ENCODE measurements at places on chromosomes 6 and 20.

DNA sequence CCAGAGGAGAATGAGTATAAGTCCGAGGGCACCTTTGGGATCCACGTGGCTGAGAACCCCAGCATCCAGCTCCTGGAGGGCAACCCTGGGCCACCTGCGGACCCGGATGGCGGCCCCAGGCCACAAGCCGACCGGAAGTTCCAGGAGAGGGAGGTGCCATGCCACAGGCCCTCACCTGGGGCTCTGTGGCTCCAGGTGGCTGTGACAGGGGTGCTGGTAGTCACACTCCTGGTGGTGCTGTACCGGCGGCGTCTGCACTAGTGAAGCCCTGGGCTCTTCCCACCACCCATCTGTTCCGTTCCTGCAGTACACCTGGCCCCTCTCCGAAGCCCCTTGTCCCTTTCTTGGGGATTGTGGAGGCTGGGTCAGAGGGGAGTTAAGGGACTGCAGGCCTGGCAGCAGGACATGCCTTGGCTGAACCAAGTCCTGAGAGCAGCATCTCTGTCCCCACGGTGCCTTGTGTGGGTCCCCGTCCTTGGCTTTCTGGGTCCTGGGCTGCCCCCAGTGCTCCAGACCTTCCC is 19.3 kb downstream of the MAVS start:
- DNase-seq, result no peak

DNA sequence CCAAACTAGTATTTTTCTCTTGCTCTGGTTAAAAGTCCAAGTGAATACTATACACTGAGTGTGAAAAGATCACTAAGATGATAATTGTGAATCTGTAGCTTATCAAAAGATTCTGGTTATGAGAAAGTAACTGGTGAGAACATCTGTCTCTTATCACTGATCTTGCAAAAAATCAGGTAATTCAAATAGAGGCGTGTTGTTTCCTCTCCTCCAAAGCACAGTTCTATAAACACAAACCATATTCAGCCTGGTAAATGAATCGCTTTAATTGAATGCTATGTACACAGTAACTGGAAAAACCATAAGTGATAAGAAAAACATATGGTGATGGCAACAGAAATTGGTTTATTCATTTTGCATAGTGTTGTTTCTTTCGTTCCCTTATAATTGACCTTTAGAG is 161.0 kb downstream of the RALGAPA2 start:
- no peak for DNase-seq

GRCh38 chr6:157760589-157761330 is 62.3 kb upstream of the SNX9 start:
- DNase-seq, result no peak

- DNase-seq, result no peak
These were observed 18.7 kb downstream of the BTN3A1 start for GRCh38 chr6:26420688-26421171.

- DNase-seq, result no peak
These were observed 315.9 kb downstream of the TFAP2A start for GRCh38 chr6:10098756-10099528.

GRCh38 chr6:155894758-155895157 is 439.1 kb upstream of the NOX3 start:
- DNase-seq, result no peak

DNA sequence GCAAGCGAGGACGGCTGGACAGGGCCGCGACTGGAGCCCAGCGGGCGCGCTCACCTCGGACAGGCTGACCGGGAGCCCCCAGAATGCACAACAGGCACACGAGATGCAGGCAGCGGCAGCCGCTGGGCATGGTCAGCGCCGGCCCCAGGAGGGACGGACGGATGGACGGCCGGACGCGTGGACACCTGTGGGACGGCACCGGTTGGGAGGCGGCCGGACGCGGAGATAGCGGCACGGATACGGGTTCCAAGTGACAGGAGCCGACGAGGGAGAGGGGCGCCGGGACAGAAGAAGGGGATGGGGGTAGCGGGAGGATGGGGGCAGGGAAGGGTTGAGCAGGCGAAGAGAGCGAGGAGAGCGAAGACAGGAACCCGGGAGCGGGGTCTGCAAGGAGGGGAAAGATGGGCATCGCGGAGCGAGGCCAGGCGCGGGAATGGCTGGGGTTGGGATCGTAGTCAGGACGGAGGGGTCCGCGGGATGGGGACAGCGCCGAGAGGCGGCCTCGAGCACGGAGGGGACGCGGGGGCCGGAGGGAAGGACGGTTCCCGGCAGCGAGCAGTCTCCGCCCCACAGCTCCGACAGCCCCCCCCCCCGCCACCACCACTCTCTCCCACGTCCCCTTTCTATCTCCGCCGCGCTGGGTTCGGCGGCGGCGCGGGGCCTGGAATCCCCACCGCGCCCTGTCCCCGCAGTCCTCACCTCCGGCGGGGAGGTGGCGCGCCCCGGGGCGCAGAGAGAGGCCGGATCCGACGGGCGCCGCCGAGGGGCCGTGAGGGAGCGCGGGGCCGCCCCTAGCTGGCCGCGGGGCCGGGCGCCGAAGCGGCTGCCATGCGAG is 435 bp downstream of the DLK2 start:
- no peak for DNase-seq

GRCh38 chr20:7980332-7981046 is 39.1 kb downstream of the TMX4 start:
- no peak for DNase-seq

DNA sequence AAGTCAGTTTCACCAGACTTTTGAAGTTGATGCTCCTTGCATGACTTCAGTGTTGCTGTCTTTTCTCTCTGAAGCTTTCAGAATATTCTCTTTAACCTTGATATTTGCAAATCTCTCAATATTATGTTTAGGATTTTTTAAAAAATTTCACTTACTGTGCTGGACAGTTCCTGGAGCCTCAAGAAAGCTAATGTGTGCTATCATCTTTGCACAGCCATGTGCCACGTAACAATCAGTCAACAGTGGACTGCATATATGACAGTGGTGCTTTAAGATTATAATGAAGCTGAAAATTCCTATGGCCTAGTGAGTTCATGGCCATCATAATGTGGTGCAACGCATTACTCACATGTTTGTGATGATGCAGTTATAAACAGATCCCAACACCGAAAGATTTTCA is 59.1 kb upstream of the OGFRL1 start:
- no peak for DNase-seq

DNA sequence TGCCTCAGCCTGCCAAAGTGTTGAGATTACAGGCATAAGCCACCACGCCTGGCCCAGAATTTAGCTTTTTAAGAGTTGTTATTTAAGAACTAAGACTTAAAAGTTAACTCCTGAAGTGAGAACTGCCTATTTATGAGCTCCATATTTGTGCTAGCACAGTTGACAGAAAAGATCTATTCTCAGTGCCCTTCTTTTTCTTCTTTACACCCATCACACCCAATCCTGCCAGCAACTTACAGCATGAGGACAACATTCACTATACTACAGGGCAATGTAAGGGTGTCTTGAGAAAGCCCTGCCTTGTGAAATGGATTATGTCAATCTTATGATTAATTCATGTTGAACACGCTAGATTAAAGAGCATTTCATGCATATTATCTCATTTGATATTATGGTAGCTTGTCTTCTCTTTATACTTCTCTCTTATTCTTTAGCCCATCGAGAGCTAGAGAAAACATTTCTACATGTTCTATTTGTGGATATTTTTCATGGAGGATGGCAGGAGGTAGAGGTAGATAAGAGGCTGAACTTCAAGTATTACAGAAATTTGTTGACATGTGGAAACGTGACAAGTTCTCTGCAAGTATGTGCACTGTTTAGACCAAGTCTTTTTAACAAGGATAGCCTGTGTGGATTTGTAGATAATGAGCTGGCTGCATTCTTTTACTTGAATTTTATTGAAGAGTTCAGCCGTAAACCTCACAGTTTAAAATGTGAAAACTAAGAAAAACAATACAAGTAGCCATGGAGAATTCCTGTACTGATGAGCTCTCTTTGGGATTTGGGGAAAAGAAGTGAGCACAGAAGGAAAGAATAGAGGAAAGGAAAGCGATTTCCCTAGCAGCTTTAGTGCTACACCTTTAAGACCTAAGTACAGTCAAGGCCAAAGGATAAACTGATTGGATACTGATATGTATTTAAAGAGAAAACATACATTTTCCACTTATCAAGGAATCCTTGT is 212.2 kb downstream of the ARHGAP18 start:
- no peak for DNase-seq

- no peak for DNase-seq
These were observed 43.0 kb upstream of the BPIFA2 start for GRCh38 chr20:33124994-33125393.

DNA sequence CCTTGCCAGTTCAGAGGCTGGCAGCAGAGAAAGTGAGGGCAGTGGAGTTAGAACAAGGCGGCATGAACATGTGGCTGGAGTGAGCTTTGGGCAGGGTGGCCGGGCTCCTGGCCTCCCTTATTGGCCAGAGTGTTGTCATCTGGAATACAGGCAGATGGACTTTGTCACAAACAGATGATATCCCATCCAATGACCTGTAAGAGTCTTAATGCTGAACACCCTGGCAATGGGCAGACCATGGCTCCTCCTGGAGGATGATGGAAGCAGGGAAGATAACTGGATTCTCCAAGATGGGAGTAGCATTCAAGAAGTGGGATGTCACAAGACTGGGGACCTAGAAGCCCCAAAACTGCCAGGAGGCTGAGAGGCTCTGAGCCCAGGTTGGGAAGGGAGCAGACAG is 242.1 kb downstream of the MAFB start:
- no peak for DNase-seq

DNA sequence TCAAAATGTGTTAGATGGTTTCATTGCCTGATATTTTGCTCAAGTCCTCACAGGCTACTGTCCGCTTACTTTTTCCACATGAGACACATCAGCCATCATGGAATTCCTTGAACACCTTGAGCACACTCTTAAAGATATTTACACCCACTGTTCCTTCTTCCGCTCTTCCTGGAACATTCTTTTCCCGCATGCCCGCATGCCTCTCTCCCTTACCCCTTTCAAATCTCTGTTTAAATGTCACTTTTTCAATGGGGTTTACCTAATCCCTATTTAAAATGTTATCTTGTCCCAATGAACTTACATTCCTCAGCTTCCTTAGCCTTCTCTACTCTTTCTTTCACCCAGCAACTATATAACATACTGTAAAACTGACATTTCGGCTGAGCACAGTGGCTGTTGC is 503.3 kb upstream of the PTCHD4 start:
- DNase-seq, result no peak

- DNase-seq, result no peak
These were observed 258.0 kb downstream of the TFAP2A start for GRCh38 chr6:10156875-10157274.

- no peak for DNase-seq
These were observed 19.9 kb downstream of the CST9L start for GRCh38 chr20:23548408-23548807.

DNA sequence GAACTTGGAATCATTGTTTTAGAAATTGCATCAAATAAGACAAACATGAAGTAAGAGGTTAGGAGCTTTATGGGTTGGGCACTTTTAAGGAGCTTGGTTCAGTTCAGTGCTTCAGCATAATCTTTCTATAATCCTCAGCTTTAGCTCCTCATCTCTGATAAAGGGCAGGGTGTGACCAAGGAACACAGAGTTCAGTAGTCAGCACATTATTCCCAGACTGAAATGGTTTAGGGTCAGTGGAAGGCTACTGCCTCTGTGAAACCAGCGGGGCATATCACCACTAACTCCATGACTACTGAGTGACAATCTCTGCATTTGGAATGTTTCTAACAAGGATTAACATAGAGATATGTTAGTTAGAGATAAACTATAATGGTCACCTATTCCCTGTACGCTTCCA is 36.9 kb downstream of the CRYBG1 start:
- DNase-seq, result no peak

GRCh38 chr6:108714766-108715414 is 133.3 kb upstream of the ARMC2 start:
- DNase-seq, result no peak

DNA sequence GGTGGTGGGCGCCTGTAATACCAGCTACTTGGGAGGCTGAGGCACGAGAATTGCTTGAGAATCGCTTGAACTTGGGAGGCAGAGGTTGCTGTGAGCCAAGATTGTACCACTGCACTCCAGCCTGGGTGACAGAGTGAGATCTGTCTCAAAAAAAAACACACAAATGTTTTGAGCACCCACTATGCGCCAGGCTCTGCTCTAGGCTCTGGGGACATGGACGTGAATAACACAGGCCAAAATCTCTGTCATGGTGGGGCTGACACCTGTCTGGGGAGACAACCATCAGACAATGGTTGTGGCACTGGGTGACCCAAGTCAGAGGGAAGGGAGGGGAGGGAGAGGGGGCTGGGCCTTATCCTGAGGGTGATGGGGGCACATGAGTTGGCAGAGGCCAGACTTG is 62.7 kb downstream of the UBE2V1 start:
- DNase-seq, result no peak

DNA sequence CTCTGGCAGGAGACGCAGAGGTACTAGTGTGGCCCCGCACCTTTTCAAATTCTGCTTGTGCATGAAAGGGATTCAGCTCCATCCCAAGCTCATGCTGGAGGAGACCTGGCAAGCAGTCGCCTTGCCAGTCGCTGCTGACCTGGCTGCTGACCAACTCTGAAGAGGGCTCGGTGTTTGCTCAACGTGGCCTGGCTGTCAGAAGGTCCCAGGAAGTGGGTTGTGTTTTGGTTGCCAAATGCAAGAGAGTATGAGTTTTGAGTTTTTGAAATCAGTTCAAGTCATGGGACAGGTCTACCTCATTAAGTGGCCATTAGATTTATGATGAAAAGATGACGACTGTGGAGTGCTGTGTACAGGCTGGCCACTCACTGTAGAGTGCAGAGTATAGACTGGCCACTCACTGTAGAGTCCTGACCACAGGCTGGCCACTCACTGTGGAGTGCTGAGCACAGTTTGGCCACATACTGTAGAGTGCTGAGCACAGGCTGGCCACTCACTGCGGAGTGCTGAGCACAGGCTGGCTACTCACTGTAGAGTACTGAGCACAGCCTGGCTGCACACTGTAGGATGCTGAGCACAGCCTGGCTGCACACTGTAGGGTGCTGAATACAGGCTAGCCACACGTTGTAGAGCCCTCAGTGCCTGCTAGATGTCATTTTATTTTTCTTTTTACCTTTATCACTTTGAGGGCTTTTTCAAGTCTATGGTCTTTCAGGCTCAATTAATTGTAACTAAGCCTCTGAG is 193.9 kb downstream of the ZNF217 start:
- no peak for DNase-seq

GRCh38 chr6:145749632-145750031 is 14.3 kb upstream of the EPM2A start:
- no peak for DNase-seq

GRCh38 chr6:118869350-118869749 is 24.6 kb upstream of the ASF1A start:
- no peak for DNase-seq

DNA sequence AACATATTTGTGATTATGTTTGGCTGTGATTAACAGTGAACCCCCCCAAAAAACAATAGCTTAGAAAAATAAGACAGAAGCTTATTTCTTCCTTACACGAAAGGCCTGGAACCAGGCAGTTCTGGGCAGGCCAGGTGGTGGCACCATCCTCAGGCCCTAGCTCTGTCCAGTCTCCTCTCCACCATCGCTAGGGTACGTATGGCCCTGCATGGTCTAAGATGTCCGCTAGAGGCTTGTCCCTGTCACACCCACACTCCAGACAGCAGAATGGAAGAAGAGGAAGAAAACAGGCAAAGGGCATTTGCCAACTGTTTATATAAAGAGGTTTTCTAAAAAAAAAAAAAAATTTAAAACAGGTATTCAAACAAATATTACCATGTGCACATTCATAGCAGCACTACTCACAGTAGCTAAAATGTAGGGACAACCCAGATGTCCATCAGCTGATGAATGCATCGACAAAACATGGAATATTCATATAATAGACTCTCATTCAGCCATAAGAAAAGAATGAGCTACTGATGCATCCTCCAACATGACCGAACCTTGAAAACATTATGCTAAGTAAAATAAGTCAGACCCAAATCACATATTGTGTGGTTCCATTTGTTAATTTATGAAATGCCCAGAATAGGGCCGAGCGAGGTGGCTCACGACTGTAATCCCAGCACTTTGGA is 6.7 kb downstream of the TGM3 start:
- DNase-seq, result no peak

Measured in esophagus squamous epithelium (tissue), 5 donors.